Stimulated activated CD4-positive, alpha-beta T cell treated with anti-CD3 and anti-CD28 coated beads, Interleukin-4, amount 100 ng/mL, for 24 hours (primary cell): ENCODE measurements at places on chromosomes 3 and 15.

- no peak for DNase-seq
Observed at GRCh38 chr3:29521751-29522150, 240.9 kb downstream of the RBMS3 start.

- DNase-seq: peak; percentile 58
Observed at GRCh38 chr3:49377483-49377882, 19.3 kb upstream of the GPX1 start.

- peak; percentile 30 for DNase-seq
Observed at GRCh38 chr3:165185707-165186327, 10.4 kb downstream of the SLITRK3 start.

- peak; percentile 85 for DNase-seq
Observed at GRCh38 chr15:64905119-64905831, 6.4 kb upstream of the ANKDD1A start.

DNA sequence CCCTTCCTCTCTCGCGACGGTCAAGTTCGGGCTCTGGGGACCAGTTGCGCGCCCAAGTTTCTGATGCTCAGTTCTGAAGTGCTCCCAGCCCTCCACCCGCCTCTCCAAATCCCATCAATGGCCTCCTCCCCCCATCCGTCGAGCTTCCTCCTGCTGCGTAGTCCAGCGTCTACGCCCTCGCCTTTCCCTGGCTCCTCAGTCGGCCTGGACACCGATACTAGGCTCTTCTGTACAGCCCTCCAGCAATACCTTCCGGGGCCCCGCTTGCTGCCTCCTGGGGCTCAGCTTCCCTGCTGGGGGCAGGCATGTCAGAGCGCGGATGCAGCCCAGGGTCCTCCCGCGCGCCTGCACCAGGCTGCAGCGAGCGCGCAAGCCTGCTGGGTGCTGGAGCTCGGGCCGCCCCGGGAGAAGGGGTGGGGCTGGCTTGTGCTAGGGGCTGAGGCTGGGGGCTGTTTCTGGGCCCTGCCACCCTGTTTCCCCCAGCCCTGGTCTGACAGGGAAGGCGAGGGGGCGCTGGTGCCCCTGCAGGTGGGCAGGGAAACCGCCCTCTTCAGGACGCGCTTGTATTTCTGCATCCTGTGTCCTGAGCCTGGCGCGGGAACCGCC lies 353.3 kb upstream of the SUCLG2 start:
- peak; percentile 6 for DNase-seq
